ENCODE measurements at places on chromosomes 5 and 9.

GRCh38 chr5:176772271-176773210, 37.8 kb upstream of the UNC5A start:
- DNase-seq = no peak

DNA sequence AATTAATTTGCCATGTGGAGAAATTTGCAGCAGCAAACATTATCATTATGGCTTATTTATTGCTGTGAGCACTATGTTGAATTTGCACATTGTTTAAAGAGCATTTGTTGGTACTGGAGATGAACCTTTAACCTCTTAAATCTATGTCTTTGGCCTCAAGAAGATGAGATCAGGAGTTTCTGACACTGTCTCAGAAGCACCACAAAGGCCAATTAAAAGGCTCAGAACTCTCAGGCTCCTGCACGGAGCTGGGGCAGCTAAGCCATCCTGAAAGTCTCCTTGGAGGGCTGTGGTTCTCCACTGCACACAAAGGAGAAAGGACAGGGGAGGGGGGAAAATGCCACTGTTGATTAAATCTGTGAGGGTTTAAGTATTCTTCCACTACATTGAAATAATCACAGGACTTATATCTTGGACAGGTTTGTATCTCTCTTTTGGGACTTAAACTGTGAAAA, 33.1 kb downstream of the ZNF366 start:
- no peak for DNase-seq

DNA sequence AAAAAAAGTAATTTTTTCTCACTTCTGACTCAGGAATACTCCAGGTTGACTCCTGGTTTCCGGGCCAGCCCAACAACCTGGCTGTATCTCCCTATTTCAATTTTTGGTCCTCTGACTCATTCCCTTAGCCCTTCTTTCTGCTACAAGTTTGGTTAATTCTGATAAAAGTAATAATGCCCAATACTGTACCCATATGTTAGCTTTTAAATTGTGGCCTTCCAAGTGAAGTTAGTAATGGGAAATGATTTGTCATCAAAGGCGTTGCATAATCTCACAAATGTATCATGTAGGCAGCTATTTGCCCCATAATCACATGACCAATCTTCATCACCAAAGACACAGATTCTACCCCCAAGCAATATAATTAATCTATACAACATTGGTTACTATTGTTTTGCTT, 31.1 kb upstream of the BNC2 start:
- no peak for DNase-seq

GRCh38 chr5:100691548-100691947, 156.4 kb downstream of the FAM174A start:
- DNase-seq = no peak

GRCh38 chr5:9104571-9105339, 441.1 kb downstream of the SEMA5A start:
- no peak for DNase-seq

GRCh38 chr5:125551246-125551645, 804.8 kb upstream of the ZNF608 start:
- DNase-seq = no peak

DNA sequence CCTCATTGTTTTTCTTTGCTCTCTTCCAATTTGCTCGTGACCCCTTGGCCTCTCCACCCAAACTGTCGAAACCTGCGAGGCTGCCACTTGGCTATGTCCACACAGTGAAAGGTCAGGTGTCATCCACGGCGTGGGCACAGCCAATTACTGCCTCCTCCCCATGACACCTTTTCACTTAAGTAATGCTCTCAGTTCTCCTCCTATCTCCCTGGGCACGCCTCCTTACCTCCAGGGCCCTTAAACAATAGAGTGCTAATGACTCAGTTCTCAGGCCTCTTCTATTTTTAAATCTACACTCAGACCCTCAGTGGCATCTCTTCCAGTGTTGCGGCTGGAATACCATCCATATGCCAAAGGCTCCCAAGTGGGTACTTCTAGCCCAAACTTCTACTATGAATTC, 256.8 kb downstream of the ROR2 start:
- DNase-seq = no peak

GRCh38 chr5:177468685-177469628, 4.5 kb downstream of the DBN1 start:
- DNase-seq = no peak

GRCh38 chr9:99411068-99411467, 189.0 kb downstream of the SEC61B start:
- no peak for DNase-seq

DNA sequence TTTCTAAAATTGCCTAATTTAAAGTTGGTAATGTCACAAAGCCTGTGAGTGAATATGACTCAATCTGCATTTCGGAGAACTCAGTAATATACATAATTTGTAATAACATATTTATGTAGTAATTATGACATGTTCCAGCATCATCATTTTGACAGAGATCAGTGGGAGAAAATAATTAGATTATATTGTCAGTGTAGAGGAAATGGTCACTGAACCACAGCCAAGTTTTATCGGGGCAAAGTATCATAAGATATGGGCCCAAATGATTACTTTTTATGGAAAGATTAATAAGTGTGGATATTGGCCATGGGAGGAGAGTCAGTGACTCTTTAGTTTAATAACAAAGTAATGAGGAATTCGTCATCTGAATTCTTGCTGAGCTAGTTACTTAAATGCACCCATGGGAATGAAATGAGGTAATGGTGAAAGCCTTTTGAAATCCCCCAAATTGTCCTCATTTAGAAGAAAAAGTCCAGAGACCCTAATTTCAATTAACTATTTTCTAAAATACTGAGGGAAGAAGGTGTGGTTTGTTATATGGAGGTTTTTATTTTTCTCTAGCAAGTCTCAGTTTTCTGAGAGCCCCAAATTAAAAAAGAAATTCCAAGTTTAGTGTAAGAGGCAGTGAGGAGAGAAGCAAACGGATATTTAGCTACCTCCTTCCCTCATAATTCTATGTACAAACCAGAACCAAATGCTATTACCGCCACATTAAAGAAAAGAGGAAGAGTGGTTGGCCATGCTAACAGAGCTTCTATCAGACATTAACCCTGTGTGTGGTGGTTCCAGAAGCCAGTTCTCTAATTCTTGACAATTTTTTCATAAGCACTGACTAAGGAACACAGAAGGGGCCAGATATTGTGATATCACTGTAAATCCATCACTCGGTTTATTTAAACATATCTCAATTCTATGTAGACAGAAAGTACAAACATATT, 37.7 kb upstream of the MRPS30 start:
- no peak for DNase-seq

GRCh38 chr5:166493040-166493439, 1798.4 kb upstream of the WWC1 start:
- no peak for DNase-seq

DNA sequence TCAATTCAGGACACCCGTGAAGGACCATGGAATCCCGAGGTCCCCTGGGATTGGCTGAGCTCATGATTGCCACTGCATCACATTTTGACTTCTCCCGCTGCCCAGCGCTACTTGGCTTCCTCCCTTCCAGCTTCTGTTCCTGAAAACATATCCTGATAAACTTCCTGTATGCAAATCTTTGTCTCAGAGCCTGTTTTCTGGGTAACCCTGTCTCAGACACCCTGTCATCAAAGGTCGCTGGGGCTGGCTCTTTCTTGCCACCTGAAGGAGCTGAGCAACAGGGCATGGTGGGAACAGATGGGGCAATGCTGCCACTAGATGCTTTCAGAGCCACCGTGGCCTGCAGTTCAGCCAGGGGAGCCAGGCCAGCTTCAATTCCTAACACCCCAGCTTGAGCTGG, 154.3 kb upstream of the TBC1D2 start:
- no peak for DNase-seq

- no peak for DNase-seq
These were observed 122.4 kb downstream of the MVB12B start for GRCh38 chr9:126448865-126449577.

GRCh38 chr5:158911693-158912363, 187.9 kb downstream of the EBF1 start:
- peak; percentile 11 for DNase-seq

Measured in DMS79 (cell line).